ENCODE measurements at places on chromosomes 1 and 21.

- no peak for DNase-seq
Observed at GRCh38 chr21:24716281-24716918, 890.9 kb downstream of the MRPL39 start.

DNA sequence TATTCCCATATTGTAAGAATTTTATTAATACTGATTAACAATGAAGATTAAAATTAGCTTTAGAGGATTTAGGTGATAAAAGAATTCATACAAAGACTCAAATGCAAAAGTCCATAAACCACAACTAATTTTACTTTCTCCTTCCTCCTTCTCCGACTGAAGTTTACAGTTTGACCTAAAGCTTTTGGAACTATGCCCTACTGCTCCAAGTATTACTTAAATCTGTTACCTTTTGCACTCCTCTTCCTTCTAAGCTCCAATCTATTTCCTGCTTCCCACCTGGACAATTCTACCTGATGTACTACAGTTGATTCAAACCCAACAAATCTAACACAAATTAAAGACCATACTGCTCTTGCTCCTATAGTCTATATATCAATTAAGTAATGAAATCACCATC, 36.3 kb downstream of the ANKRD13C start:
- no peak for DNase-seq

- DNase-seq: no peak
Observed at GRCh38 chr1:198054510-198054909, 102.3 kb upstream of the NEK7 start.

GRCh38 chr1:9127395-9128165, 1.3 kb downstream of the GPR157 start:
- DNase-seq: no peak

DNA sequence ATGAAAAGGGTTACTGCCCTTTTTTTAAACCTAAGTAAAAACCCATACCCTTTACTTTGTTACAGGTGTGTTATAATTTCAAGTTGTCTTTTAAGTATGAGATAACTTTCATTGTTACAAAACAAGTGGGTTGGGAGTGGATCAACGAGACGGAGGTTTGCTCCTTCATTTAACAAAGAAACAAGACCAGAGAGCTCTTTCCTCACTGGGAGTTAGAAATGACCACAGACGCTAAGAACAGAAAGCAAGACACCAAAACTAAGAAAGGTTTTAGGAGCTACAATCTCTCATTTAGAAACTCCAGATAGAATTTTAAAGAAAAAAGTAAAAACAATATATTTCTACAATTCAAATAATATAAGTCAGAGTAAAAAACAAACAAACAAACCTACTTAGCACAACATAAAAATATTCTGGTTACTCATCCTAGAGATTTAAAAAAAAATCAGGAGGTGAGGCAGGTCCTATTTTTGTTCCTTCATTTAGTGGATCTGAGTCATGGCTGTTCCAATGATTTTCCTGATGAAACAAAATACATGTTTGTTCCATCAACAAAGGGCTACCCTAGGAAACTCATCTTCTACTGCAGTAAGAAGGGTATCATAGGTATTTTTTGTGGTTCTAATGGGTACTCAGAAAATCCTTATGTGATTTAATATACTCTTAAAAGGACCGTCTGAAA, 33.0 kb downstream of the APP start:
- no peak for DNase-seq

All from inflammatory macrophage treated with lipopolysaccharide for 4 hours (primary cell).